ENCODE measurements at places on chromosomes 1 and 21. TPM values are rescaled to one million over a fixed set of nuclear protein-coding genes. Genes with fewer than 3 reads are reported as not detected.
A peak's percentile ranks its signal among the peaks of the same experiment; 100 is the strongest.

GRCh38 chr1:60126723-60127122 is 53.2 kb upstream of the C1orf87 start:
- no peak for DNase-seq

DNA sequence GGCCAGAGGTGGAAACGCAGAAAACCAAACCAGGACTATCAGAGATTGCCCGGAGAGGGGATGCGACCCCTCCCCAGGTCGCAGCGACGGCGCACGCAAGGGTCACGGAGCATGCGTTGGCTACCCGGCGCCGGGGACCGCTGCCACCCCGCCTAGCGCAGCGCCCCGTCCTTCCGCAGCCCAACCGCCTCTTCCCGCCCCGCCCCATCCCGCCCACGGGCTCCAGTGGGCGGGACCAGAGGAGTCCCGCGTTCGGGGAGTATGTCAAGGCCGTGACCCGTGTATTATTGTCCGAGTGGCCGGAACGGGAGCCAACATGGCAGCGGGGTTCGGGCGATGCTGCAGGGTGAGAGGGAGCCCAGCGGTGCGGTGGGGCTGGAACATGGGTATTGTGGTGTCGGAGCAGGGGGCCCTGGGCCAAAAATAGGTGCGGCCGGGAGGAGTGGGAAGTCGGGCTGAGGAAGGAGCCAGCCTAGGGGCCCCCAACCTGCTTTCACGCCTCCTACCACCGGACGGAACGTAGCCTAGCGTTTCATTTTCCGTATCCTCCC is at the start of gene ACADM:
Gene ACADM (plus strand): TSS at position 238 of the 551 bp plus-strand sequence. CDS start 79 bp downstream, at position 317.
- DNase-seq, result peak; percentile 91

- no peak for DNase-seq
Observed at GRCh38 chr1:201476670-201477344, 7.8 kb upstream of the PHLDA3 start.

DNA sequence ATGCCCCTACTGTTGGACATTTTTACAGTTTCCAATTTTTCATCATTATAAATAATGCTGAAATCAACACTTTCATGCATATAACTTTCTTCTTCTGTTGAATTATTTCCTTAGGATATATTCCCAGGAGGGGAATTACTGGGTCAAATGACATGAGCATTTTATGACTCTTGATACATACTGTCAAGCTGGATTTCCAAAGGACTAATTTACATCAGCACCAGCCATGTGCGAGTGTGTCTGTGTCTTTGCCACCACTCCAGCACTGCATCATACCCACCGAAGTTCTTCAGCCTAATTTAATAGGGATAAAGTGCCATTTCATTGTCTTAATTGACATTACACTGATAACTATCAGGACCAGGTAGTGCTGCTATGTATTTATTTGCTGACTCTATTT is 146.7 kb downstream of the CSMD2 start:
- no peak for DNase-seq

TFF2 gene
- not detected for total RNA-seq

DNA sequence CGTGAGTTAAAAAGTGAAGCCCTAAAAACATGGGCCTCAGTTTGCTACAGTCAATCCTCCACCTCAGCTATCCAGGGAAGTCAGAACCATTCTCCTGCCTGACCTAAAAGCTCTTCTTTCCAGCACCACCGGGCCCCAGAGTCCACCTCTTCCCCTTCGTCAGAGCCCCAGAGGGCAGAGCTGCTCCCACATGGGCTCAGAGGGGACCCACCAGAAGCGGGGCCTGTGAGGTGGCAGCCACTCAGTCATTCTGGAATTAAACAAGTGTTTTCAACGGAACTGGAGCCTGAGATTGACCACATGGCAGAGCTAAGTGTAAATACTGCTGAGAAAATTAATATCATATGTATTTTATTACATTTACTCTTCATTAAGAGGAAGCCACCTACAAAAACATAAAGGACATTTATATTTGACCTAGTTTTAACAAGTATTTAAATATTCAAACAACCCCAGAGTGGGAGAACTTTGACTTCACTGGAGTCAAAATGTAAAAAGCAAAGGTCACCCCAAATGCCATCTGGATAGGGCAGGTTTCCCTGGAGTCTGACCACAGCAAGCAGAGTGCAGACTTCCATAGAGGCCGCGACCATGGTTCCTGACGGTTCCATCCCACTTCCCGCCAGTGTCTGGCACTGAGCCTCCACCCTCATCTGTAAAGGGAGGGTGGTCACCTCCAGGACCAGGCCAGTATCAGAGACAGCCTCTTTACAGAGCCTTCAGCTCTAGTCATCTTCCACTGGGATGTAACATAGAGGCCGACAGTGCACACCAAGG is 1.8 kb downstream of the SUMO3 start:
- DNase-seq, result no peak

- peak; percentile 91 for DNase-seq
Observed at GRCh38 chr1:27504588-27505419, 14.8 kb upstream of the WASF2 start.

DNA sequence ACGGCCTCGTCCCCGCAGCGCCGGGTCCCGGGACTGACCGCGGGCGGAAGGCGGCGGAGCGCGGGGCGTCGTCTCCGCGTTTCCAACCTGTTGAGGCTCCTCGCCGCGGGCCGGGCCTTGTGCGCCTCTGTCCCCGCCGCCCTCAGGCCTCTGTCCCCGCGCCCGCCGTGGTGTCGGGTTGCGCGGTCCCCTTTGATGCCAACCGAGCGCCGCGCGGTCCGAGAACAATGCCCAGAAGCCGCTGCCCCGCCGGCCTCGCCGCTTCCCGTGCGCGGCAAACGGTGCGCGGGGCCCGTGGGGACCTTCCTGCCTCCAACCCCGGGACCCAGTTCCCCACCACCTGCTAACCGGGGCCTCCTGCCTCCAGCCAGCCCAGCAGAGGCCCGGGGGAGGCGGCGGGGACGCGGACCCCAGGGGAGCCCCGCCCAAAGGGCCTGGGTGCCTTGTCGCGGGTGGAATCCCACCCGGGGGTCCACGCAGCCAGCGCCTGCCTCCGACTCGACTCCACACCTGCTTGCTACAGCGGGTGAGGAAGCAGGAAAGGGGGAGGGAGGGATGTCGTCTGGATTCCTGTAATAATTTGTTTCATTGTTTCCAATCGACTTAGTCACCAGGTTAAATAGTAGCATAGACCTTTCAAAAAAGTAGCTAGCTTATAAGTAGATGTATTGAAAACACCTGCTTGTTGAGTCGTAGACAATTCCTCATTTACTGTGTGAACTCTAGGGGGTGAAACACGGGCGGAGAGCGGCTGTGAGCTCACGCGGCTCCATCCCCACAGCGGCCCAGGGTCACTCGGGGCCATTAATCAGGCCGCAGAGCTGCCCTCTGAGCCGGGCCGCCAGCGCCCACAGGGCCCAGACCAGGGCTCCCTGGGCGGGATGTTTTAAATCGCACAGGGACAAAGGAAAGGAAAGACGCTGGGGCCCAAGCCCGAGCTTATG is 1.1 kb downstream of the COL18A1 start:
- peak; percentile 30 for DNase-seq

DNA sequence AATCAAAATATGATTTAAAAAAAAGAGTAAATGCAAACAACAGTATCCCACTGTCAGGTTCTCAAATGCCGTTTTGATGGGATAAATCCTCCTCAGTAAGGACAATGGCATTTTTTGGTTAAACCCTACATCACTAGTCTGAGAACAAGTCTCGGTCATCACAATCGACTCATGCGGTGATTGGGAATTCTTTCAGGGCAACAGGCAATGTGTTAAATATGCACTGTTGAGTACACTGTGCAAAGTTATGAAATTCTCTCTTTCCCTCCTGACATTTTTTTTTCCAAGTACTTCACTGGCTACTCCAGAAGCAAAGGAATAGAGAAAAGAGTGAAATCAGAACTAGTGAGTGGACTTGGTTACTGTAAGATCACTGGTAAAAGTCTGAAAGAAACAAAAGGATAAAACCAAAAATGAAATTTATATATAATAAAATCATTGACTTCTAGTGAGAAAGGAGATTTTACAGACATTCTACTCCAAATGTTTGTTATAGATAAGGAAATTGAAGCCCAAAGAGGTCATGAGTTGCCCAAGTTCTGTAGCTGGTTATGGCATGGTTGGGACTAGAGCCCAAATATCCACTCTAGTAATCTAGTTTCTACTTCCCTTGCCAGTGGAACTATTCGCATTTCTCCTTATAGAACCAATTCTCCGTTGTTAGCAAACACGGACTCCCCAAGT is 111.3 kb downstream of the TGFBR3 start:
- no peak for DNase-seq

EVA1C gene
- total RNA-seq, result 13.9 TPM

GRCh38 chr1:27592232-27592930 is 11.6 kb downstream of the AHDC1 start:
- DNase-seq, result no peak

DNA sequence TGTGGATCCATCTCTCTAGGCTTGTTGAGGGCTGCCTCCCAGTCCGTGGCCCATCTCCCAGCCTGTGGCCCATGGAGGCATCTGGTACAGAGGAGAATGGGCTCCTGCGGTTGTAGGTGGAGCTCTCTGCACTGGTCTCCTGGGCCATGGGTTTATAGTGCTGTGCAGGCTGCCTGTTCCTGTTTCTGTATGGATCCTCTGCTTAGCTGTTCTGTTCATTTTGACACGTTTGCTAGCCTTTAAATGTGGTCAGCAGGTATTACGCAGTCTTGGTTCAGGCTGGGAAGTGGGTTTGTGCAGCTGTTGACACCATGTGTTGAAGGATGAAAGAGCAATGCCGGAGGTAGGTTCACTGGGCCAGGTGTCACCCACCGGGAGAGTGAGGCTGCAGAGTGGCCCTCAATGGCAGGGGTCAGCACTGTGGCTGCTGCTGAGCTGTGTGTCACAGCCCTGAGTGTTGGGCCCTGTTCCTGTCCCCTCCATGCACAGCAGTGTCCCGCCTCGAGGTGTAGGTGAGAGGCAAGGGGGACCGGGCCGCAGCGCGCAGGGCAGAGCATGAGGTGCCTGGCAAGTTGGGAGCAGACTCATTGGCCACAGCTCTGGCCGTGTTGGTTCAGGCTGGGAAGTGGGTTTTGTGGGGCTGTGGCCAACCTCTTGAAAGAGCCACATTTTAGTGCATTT is 39.0 kb downstream of the SNAP47 start:
- no peak for DNase-seq

TMIGD3 gene
- total RNA-seq, result 0.85 TPM

DNA sequence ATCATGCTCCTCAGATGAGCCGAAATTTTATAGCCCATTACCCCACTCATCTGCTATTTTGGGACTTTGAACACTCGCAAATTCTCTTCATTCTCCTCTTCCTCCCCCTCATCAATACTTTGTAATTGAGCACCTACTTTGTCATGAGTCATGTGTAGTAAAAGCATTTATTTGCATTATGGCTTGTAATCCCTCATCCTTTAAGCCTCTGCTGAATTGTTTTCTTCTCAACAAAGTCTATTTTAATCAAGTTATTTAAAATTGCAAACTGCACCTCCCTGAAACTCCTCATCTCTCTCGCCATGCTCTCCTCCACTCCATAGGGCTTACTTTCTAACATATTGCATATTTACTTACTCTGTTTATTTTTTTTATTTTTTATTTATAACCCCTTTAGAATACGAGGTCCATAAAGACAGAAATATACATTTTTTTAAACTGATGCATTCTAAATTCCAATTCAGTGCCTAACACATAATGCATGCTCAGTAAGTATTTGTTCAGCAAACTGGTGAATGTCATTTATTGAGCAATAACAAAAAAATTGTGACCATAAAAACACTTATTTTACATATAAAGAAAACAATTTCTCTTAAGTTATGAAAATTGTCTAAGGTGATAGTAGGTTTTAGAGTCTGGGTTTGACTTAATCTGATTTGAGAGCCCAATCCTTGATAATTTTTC is 161.7 kb downstream of the FASLG start:
- no peak for DNase-seq

SLC9C2 gene
- total RNA-seq, result not detected

DNA sequence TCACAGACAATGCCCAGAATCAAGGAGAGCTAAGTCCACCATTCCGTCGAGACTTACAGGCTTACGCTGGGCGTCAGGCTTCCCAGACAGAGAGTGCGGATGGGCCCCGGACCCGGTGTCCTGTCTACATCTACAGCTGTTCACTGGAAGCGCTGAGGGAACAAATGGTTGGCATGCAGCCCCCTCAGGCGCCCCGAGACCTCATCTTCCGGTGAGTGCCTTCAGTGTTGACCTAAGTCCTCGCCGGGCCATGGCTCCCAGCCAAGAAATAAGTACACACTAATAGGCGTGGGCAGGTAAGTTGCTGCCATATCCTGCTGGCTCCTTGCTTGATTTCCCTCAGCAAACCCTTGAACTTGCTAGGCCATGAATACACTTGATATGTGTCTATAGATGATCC is 26.2 kb downstream of the HYI start:
- DNase-seq, result no peak

DNA sequence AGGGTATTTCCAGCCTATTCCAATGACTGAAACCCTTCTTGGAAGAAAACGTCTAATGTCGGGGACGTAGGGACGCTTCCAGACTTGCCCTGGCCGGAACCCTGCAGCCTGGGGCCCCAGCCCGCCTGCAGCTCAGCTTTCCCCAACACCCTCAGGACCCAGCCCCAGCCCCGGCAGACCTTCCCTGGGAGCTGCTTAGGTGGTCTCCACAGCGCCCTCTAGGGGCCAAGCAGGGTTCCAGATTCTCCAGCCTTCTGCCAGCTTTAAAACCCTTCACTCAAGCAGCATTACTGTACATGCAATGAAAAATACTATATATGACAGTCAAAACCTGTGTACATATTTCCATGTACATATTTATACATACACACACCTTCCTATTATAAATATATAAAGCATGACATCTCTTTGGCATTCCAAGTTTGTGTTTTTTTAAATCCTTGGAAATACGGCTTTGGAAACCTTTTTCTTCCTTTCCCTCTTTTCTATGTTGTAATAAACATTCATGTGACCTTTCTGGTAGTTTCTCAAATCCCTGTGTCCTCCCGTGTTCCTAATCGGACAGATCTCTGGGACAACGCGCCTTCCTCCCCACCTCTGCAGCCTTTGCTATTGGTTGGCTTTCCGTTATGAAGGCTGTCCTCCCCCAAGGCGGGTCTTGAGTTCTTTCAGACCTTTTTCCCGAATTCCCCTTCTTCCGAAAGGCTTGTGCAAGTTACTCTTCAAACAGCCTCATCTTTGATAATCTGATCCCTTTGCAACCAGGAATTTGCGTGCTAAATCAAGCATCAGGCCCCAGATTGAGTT is 60.3 kb downstream of the STUM start:
- peak; percentile 64 for DNase-seq

DNA sequence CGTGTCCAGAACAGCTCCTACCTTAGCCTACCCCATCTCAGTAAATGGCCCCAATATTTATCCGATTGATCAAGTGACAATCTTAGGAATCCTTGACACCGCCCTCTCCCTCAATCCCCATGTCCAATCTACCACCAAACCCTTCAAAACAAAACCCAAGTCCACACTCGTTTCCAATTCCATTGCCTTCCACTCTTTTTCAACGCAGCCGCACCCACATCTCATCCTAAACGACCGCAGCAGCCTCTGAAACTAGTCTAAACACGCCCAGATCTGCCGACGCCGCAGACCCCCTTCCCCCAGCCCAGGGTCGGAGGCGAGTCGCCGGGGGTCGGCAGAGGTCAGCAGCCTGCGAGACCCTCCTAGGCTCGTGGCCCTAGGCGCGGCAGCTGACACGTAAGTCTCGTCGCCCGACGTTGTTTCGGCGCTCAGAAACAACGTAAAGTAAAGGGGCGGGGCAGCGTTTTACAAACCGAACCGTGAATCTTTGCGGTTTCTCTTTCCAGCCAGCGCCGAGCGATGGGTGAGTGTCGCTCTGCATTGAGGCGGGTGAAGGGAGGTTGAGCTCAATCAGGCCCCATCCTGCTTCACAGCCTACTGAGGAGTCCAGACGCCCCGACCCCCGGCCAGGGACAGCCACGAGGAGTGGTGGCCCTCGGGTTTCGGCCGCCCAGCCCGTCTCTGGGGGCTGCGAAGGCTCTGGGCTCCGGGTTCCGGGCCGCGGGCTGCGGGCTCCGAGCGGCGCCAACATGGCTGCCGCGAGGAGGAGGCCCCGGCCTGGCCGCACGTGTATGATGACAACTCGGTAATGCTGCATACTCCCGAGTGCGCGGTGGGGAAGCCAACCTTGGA is at the start of gene RPS8:
Gene RPS8 (plus strand): TSS at position 463 of the 852 bp plus-strand sequence. CDS start 57 bp downstream, at position 520.
- DNase-seq, result peak; percentile 91
